Progenitor cell of endocrine pancreas (in vitro differentiated cells): ENCODE measurements at places on chromosomes 12 and 14. TPM values are rescaled to one million over a fixed set of nuclear protein-coding genes. Genes with fewer than 3 reads are reported as not detected.

The PAPOLA gene
- total RNA-seq, result 279 and 297 TPM in 2 replicates

The MYF5 gene
- total RNA-seq, result not detected in 2 replicates

The ACVRL1 gene
- total RNA-seq, result 0.18 TPM in 1 of 2 replicates, not detected in the other

The B4GALNT3 gene
- 58.3 and 67.0 TPM in 2 replicates for total RNA-seq

The CLEC1A gene
- not detected in 2 replicates for total RNA-seq

The ORAI1 gene
- 18.9 and 19.3 TPM in 2 replicates for total RNA-seq

The KLRG1 gene
- total RNA-seq, result 7.4 and 8.0 TPM in 2 replicates

The ATXN7L3B gene
- total RNA-seq, result 69.7 and 75.3 TPM in 2 replicates

The SLC10A1 gene
- not detected in 2 replicates for total RNA-seq

The RNU4-1 gene
- 6,474 and 7,038 TPM in 2 replicates for total RNA-seq

The CLSTN3 gene
- 202 and 204 TPM in 2 replicates for total RNA-seq

The PTPRB gene
- 0.38 and 0.55 TPM in 2 replicates for total RNA-seq

The PROX2 gene
- not detected in 2 replicates for total RNA-seq

The BDKRB1 gene
- total RNA-seq, result not detected in 2 replicates

The ADIPOR2 gene
- 83.6 and 85.4 TPM in 2 replicates for total RNA-seq

The SIX6 gene
- not detected in 2 replicates for total RNA-seq

The HPD gene
- total RNA-seq, result not detected in 2 replicates

The NIN gene
- 21.0 and 22.2 TPM in 2 replicates for total RNA-seq

The ADAM21 gene
- total RNA-seq, result 0.11 and 0.12 TPM in 2 replicates

The ABCD2 gene
- not detected in 2 replicates for total RNA-seq

The ESRRB gene
- 0.12 and 0.29 TPM in 2 replicates for total RNA-seq

The FIGNL2 gene
- total RNA-seq, result 44.5 and 46.7 TPM in 2 replicates

The CMTM5 gene
- total RNA-seq, result not detected in 2 replicates

The PPP1R13B gene
- total RNA-seq, result 34.2 and 40.3 TPM in 2 replicates

The SSTR1 gene
- 4.0 and 4.4 TPM in 2 replicates for total RNA-seq

The EP400 gene
- 63.0 and 66.6 TPM in 2 replicates for total RNA-seq

The CABP1 gene
- 0.19 and 0.49 TPM in 2 replicates for total RNA-seq

The NAV3 gene
- 11.5 and 11.7 TPM in 2 replicates for total RNA-seq

The ADCY6 gene
- total RNA-seq, result 120 and 128 TPM in 2 replicates

The PSME1 gene
- total RNA-seq, result 101 and 103 TPM in 2 replicates
